ENCODE measurements at places on chromosomes 2 and 18.
A peak's percentile ranks its signal among the peaks of the same experiment; 100 is the strongest.

GRCh38 chr2:112685271-112685884 is 35.4 kb upstream of the NT5DC4 start:
- DNase-seq, result no peak

GRCh38 chr2:121082191-121082590 is 202.8 kb downstream of the TFCP2L1 start:
- no peak for DNase-seq

DNA sequence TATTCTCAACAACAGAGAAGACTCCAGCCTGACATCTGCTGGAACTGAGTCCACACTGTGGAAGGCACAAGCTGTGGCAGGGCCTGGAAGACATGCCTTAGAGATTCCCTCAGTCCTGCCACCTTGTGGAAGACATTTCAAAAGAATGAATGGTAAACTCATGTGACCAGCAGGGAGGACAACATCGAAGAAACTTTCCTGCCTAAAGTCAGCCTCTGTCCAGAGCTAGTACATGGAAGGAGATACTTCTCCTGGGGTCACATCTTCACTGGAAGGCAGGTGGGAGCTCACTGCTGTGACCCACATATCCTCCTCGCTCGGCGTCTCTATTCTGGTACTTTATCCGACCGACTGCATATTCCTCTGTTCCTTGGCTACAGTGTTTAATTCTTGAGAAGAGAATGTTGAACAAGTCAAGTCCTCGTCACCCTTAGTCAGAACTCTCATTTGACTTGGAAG is 59.5 kb downstream of the PUM2 start:
- DNase-seq, result peak; percentile 45

- DNase-seq, result peak; percentile 77
Observed at GRCh38 chr2:130864830-130865800, 28.4 kb downstream of the ARHGEF4 start.

GRCh38 chr18:2655178-2655953 is at the start of gene SMCHD1:
Gene SMCHD1 (plus strand): TSS chr18:2655726. CDS start chr18:2656076, 350 bp downstream.
- DNase-seq, result no peak

GRCh38 chr2:226984750-226985582 is 149.1 kb downstream of the RHBDD1 start:
- DNase-seq, result no peak

DNA sequence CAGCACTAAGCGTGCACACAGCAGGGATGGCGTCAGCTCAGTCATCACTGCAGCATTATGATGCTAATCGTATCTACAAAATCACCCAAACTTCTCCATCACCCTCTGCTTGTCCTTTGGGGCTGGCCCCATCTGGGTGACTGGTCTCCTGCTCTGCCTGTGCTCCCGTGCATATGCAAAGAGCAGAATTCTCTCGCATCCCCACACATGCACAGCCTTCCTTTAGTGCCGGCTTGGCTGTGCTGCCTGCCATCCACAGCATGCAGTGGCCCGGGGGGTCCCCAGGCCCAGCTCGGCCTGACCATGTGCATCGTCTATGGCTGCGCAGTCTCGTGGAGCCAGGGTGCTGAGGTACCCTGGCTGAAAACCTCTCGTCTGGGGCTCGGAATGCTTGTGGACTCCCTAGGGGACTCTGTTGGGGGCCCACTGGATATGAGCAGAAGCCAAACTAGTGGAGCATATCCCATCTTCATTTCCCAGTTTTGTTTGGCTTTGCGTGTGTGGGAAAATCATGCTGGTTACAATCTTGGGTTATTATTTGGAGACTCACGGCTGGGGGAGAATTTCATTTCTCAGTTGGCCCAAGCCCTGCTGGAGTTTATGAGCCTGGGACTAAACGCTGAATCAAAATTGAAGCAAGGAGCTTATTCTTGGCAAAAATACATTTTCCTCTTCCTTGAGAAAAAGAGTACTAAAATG is 70.9 kb upstream of the HS6ST1 start:
- DNase-seq, result no peak
